ENCODE measurements at places on chromosomes 16 and 17.

DNA sequence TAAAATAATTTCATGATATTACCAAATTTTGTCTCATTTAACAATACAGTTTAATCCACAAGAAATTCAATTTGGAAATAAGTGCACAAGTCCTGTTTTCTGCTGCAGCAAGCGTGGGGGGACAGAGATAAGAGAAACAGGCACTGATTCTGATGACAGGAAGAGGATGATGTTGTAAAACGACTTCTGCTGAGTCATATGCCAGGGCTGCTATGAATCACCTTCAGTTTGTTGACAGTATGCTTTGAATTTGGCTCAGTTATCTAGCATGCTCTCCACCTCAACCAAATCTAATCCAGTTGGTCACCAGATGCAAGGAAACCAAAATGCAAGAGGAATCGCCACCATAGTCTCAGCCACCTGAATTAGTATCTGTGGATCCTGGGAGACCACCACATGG, 244.1 kb upstream of the MON1B start:
- DNase-seq, result peak; percentile 5

DNA sequence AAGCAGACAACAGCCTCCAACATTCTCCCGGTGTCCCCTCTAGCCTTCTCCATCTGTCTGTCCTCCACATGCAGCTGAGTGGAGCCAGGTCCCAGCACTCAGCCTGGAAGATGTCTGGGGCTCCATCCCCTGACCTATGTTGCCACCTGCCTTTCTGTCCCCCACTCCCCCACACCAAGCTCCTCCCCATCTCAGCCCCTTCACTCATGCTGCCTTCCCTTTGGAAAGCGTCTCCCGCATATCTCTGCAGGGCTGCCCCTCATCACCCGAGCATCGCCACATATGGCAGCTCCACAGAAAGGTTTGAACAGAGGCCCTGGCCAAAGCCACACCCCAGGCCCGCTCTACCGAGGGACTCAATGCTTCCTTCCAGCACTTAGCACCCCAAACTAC, 24.2 kb downstream of the NSMCE1 start:
- DNase-seq, result no peak

DNA sequence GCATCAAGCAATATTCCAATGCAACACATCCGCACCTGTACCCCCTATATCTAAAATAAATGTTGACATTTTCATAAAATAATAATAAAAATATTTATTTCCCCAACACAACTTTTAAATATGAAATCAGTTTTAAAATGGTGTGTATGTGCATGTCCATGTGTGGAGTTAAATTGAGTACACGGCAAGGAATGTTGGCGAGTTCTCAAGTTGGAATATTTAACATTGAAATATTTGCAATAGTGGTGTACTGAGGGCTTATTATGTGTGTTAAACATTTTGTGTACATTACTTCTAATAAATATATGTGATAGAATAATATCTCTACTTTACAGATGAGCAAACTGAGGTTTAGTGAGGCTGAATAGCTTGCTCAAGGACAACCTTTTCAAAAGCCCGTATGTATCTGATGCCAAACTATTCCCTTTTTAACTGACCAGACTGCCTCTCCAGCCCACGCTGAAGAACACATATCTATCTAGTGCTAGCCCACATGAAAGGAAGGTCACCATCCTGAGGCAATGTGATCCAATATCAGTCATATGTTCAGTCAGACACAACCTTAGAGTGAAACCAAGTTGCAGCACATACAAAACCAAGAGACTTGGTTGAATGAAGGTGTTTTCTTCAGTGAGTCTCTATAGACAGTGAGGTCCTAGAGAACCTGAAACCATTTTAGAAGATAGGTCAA, 192.2 kb upstream of the CDH11 start:
- DNase-seq, result no peak

DNA sequence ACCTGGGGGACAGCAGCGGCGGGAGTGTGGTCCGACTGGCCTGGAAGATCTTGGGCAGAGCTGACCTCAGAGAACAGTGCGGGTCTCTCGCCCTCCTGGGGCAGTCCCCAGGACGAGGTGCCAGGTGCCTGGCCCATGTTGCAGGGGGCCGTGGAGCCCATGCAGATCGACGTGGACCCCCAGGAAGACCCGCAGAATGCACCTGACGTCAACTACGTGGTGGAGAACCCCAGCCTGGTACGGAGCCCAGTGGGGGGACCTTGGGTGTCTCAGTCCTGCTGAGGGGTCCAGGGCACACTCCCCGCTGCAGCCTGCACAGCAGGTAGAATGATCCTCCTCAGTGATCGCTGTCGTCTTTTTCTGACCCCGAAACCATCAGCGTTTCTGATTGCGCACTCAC, 1.4 kb downstream of the GPS1 start:
- no peak for DNase-seq

- DNase-seq, result no peak
These were observed 1.0 kb downstream of the IRX3 start for GRCh38 chr16:54285414-54286089.

GRCh38 chr17:48100591-48101011, 677 bp downstream of the CBX1 start:
- peak; percentile 57 for DNase-seq

- no peak for DNase-seq
These were observed 9.5 kb upstream of the AMZ2 start for GRCh38 chr17:68238164-68238870.

- DNase-seq, result no peak
These were observed 7.6 kb upstream of the C1QTNF8 start for GRCh38 chr16:1103636-1103980.

GRCh38 chr16:6035161-6035560, 937.6 kb upstream of the EEF2KMT start:
- no peak for DNase-seq

- DNase-seq, result peak; percentile 90
These were observed 468.1 kb downstream of the SOX9 start for GRCh38 chr17:72588961-72589360.

DNA sequence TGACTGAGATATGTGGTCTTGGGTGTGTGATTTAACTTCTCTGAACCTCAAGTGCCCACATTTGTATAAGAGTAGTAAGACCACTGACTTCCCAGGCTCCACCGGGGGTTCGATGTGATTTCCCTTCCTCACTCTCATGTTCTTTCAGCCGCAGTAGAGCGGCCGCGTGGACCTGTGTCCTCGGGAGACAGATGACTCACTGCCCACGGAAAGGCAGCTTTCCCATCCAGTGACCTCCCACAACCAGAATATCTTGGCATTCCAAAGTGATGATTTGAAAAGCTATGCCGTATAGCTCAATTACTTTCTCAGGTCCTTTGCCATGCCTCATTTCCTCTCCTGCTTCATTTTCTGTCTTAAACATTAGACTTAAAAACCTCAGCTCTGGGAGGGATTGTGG, 73.6 kb downstream of the IL21R start:
- DNase-seq, result no peak

DNA sequence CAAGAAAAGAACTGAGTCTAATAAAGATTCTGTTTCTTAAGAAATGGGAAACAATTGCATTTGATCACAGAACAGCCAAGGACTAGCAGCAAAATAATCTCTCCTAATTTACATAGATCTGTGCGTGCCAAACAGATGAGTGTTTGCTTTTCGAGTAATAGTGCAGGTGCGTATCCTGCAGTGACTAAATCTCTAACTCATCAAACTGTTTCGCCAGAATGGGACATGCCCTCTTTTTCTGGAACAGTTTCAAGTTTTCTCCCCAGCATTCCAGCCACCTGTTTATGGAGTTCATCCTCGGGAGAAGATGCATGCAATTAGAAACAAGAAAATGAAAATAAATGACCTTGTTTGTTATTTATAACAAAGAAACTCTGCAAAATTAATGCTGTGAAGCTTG, 5.7 kb upstream of the TOX3 start:
- DNase-seq, result no peak

GRCh38 chr17:55348749-55349354, 72.8 kb downstream of the MMD start:
- peak; percentile 44 for DNase-seq

DNA sequence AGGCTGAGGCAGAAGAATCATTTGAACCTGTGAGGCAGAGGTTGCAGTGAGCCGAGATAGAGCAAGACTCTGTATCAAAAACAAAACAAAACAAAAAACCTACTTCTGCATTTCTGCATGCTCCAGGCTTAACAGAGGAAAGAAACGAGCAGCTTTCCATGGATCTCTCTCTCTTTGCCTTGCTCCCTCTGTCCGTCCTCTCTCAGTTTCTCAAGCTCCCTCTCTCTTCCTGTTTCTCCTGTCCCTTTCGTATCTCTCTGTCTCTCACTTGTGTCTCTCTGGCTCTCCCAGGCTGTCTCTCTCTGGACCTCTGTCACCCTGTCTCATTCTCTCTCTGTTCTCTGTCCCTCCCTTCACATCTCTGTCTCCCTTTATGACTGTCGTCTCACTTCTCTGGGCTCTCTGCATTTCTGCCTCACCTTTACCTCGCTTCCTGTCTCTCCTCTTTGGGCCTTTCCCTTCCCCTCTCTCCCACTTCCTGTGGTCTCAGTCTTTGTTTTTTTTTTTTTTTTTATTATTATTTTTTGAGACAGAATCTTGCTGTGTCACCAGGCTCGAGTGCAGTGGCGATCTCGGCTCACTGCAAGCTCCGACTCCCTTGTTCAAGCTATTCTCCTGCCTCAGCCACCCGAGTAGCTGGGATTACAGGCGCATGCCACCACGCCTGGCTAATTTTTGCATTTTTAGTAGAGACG, 4.1 kb upstream of the PITPNA start:
- no peak for DNase-seq

DNA sequence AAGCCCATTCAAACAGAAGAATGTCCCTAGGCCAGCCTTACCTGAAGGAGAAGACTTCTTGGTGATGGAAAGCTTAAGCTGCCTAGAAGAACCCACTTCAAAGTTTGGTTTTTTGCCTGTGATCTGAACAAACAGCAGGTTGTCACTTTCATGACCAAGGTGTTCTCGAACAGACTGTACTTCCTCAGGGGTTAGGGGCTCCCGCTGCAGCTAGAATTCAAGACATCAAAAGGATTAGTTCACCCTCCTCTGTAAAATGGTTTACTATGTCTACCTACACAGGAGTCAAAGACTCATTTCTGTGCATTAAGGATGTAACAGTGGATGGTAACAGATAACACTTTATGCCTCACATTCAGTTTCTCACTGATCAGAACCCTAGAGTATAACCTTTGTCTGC, 13.2 kb downstream of the CIAPIN1 start:
- DNase-seq, result no peak

- peak; percentile 53 for DNase-seq
These were observed 26.7 kb upstream of the TOX3 start for GRCh38 chr16:52573365-52574299.

GRCh38 chr17:46262271-46262670, 32.7 kb upstream of the LRRC37A start:
- DNase-seq, result no peak

DNA sequence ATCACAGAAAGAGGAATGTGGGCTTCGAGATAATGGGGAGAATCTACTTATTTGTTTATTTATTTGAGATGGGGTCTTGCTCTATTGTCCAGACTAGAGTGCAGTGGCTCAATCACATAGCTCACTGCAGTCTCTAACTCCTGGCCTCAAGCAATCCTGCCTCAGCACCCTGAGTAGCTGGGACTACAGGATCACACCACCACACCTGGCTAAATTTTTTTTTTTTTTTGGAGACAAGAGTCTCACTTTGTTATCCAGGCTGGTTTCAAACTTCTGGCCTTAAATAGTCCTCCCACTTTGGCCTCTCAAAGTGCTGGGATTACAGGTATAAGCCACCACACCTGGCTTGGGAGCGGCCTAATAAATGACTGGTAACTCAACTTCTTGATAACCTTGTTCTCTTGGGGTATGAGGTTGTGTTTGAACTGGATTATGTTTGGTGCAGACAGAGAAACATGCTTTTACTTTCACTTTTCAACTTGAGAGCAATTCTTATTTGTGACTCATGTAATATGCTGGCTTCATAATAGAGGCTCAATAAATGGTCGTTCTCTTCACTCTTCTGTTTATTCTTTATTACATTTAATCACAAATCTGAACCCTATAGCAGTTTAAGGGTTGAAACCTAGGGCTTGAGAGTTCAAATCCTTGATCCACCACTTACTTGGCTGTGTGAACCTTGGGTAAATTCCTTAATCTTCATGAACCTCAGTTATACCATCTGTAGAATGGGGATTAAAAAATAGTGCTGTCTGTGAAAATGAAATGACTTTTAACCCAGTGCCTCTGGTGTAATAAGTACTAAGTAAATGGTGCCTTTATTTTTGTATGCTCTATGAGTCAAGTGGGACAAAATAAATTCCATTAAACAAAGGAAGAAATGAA, 129.1 kb upstream of the HS3ST2 start:
- no peak for DNase-seq

GRCh38 chr17:778096-778495, 4.0 kb downstream of the GLOD4 start:
- DNase-seq, result no peak

DNA sequence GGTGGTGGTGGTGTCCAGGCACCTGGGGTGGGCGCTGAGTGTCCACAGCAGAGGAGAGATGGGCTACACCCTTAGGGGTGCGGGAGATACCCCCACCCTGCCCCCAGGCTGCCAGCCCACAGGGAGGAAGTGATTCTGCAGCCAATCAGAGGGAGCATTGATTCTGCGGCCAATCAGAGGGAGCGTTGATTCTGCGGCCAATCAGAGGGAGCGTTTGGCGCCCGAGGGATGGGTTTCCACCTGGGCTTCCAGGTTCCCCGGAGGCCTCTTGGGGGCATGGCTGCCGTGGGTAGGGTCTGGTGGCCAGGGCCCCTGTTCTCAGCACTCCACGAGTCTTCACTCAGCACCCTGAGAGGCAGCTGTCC, 28.2 kb upstream of the ACSF3 start:
- DNase-seq, result no peak

- DNase-seq, result no peak
These were observed 38.9 kb downstream of the KCNJ2 start for GRCh38 chr17:70208080-70208794.

Data from body of pancreas (tissue), 4 donors.